ENCODE measurements at places on chromosomes 5 and 9.
A peak's percentile ranks its signal among the peaks of the same experiment; 100 is the strongest.

- ATAC-seq = peak; percentile 41
Observed at GRCh38 chr9:105168870-105169319, 75.6 kb upstream of the SLC44A1 start.

GRCh38 chr5:149325166-149325735, 20.0 kb upstream of the GRPEL2 start:
- no peak for ATAC-seq

DNA sequence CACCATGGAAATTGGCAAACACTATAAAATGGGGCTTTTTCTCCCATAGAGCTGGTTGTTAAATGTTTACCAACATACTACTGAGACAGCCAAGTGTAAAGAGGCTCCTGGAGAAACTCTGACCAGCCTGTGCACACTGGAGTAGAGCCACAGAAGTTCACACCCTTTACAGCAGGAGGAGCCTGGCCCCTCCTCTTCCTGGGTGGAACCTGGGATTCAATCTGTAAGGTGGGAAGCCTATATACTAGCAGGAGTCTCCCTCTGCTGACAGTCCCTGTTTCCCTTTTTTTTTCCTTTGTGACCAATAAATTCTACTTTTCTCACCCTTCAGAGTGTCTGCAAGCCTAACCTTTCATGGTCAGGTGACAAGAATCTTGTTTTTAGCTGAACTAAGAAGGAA, 10.4 kb upstream of the SLC30A5 start:
- no peak for ATAC-seq

DNA sequence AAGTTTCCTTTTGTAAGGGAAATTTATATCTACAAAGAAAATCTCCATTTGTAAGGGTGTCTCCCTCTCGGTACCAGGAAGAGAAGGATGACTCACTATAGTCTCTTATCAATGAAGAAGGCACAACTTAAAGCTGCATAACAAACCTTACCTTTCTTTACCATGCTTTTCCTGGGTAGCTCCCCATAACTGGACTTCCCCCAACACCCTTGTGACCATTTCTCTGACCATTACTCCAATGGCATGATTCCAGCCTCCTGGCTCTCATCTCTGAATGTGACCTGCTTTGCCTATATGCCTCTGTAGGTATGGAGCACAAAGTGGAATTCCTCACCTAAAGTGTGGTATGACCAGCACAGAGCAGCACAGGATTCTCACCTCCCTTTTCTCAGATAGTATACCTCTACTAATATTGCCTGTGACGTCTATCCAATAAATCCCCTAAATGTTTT, 62.8 kb downstream of the GNA14 start:
- no peak for ATAC-seq

- no peak for ATAC-seq
Observed at GRCh38 chr5:31380049-31380448, 151.8 kb downstream of the DROSHA start.

DNA sequence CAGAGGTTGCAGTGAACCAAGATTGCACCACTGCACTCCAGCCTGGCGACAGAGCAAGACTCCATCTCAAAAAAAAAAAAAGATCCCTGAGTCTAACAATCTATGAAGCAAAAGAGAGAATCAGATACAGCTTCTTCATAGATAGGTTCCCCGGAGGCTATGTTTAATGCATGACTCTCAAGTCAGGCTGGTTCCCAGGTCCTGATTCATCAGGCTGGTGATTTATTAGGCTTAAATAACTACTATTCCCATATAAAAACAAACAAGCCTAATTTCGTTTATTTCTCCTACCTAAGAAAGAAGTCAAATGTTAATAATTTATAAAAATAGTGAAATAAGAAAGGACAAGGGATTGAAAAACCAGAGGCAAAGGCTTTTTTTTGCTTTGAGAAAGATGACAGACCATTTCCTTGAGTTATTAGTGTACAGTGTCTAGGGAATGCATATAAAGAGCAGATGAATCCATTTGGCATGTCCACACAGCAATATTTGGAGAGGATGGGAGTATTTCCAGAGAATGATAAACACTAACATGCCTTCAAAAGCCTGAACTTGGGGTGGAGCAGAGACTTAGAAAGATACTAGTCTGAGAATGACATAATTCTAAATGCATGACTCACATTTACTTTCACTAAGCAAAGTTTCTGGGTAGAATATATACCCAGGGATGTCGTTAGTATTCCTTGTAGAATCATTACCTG, 115.3 kb downstream of the NREP start:
- ATAC-seq = peak; percentile 36

DNA sequence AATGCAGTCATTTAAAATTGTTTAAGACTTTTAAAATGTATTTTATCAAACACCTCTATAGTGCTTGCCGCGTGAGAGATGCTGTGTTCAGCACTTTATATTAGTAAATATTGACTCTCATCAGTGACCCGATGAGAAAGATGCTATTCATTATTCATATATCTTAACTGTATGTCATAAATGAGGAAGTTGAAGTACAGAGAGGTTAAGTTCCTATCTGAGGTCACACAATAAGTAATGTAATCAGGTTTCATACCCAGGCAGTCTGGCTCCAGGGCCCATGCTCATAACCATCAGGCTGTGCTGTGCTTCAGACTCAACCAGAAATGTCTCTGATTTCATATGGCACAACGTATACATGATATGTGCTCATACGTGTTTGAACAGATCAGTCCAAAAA, 119.0 kb downstream of the SV2C start:
- ATAC-seq = no peak

GRCh38 chr9:124749284-124749683, 21.8 kb downstream of the NR6A1 start:
- ATAC-seq = no peak

DNA sequence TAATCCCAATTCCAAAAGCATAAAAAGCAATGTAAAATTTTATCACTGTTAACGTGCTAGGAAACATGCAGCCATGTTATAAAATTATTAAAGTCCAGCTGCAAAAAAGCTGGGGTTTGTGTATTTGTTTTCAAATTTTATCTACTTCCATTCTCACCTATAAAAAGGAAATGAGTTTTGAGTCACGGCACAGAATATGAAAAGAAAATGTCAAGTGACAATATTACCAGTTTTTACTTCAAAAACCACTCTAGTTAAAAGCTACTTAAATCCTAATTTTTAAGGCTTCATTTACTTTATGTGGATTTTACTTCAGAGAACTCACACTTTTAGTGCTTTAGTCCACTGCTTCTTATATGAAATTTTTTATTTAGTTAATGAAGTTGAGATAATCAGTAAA, 72.7 kb upstream of the IFNE start:
- ATAC-seq = no peak

GRCh38 chr5:24365406-24365805, 279.4 kb downstream of the CDH10 start:
- no peak for ATAC-seq

GRCh38 chr5:115895821-115896220, 54.1 kb downstream of the AP3S1 start:
- no peak for ATAC-seq
